ENCODE measurements at places on chromosomes 3 and 15.

DNA sequence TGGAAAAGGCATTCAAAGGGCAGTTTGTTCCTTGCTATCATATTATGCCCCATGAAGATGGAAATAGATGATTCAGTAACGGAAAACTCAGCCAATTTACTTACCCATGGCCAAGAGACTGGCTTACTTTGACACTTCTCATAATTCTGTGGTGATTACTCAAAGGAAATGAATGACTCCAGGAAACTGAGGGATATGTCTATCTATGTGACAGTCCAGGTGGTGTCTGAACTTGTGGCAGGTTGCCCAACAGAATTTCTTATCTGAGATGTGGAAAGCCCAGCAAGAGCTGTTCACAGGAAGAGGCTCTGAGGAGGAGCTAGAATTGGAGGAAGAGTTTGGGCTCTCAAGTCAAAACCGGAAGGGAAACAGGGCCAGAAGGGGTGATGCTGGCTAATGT, 91.2 kb downstream of the KCNAB1 start:
- no peak for DNase-seq

- no peak for DNase-seq
Observed at GRCh38 chr3:177449360-177450006, 252.2 kb upstream of the TBL1XR1 start.

DNA sequence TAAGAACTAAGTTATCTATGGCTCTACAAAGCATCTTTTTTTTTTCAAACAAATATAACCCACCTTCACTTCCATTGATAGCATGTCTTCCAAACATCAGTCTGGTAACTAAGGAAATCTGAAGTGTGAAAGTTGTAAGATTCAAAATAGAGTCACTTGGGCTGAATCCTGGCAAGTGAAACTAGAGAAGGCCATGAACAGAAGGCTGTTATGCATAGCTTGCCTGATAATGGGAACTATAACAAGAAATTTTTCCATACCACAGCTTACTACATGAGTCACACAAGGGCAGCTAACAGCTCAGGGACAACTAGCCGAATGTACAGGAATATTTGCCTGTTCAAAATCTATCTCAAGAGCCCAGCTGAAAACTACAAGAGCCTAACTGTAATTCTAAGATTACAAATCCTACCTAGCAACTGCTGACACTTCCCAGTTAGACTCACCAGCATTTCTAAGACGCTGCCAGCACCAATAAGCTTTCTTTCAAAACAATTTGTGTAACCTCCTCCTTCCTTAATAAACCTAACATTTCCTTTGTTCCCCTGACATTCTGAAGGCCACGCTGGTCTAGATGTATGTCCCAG, 1066.5 kb downstream of the PLOD2 start:
- DNase-seq, result no peak

GRCh38 chr3:195178124-195178910, 92.6 kb downstream of the XXYLT1 start:
- no peak for DNase-seq

GRCh38 chr15:79689030-79689429, 207.8 kb downstream of the MTHFS start:
- DNase-seq, result no peak

DNA sequence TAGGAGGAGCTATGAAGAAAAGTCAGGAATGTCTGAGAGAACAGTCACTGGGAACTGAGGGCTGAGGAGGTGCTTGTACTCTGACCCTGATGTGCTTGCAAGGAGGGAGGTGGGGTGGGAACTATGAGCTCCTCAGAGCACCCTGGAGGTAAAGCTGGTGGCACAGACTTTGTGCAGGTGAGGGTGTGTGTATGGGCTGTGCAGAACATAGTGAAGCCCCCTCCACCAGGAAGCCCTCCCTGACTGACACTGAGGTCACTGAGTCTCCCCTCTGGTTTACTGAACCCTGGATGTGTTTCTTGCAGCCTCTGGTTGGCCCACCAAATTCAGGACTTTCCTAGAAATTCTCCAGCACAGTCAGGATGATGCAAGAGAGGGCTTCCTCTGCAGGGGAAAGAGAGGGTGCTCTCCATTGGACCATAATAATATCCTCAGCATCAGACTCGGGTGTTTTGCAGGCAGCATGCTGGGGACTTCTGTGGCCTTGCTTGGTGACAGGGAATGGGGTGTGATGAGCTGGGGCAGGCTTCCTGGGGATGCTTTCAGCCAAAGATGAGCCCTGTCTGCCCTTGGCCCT, 1.5 kb upstream of the ISLR start:
- DNase-seq, result no peak

DNA sequence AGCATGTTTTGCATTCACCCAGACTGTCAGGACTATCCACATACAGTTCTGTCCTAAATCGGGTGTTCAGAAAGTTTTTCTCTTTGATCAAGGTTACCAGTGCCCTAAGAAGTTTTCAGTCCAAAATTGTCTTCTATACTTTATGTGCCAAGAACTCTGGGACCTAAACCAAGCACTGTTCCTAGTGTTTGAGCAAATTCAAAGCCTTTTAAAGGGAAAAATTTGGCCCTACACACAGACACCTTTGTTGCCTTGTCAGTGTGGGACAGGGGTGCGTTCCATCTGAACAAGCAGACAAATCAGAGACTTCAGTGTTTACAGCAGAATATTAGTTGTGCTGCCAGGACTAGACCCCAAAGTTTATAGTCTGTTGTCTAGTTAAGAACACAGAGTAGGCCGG, 50.6 kb downstream of the DGKG start:
- DNase-seq, result no peak

DNA sequence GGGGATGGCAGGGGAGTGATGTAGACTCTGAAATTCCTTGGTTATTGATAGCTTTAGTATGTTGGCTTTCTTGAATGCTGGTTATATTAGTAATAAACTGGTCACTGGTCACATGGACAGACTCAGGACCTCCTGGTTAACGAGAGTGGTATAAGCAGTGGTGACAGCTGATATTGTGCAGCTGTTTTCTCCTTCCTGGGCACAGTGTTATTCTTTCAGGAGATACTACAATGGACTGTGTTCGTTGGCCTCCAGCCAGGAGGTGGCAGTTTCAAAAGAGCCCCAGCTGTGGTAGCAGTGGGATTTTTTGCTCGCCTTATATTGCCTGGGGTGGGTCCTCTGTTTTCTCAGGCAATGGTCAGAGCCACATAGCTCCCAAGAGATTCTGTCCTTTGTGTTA, 181.6 kb upstream of the RBMS3 start:
- no peak for DNase-seq

- DNase-seq, result no peak
Observed at GRCh38 chr15:55527150-55527549, 19.1 kb upstream of the DNAAF4 start.

DNA sequence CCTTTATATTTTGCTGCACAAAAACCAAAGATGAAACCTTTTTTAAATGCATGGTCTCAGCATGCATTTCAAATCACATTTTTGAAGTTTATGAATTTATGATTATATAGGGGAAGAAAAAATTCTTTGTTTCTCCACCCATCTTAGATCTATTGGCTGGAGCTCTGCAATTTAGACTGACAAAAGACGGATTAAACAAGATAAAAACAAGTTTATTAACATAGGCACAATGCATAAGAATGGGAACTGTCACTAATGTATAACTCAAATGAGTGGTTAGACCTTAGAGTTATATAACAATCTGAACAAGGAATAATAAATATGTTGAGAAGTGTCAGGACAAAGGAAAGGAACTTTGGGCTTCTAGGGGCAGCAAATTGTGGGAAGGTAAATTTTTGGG, 132.5 kb downstream of the SERPINI1 start:
- no peak for DNase-seq

DNA sequence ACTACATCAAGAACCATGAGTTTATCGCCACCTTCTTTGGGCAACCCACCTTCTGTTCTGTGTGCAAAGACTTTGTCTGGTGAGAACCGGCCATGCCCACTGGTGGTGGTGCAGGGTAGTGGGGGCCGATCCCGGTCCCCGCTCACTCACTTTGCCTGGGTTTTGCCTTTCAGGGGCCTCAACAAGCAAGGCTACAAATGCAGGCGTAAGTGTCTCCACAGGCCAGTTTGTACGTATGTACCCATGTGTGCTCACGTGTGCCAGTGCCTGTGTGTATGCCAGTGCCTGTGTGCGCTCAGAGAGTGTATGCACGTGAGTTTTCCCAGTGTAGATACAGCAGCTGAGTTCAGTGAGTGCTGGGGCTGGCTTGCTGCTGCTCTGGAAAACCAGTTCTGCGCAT, 20.5 kb downstream of the PRKCD start:
- no peak for DNase-seq

DNA sequence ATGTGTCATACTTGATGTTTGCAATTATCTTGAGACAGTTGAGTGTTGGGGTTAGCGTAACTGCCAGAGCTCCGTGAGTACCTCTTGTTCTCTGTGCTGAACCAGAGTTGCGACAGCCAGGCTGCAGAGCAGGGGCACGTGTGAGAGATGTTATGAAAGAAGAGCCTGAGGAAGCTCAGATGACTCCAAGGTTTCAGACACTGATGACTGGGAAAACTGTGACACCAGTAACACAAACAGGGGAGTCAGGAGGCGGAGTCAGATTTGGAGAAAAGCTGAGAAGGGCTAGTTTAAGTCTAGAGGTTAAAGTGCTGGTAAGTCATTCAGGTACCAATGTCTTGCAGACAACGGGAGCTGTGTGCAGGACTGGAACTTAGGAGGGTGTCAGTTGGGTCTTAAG, 45.0 kb downstream of the BLM start:
- DNase-seq, result no peak

- DNase-seq, result no peak
Observed at GRCh38 chr3:64022451-64023186, 675 bp downstream of the PSMD6 start.

GRCh38 chr3:26535151-26535550, 87.4 kb upstream of the LRRC3B start:
- no peak for DNase-seq

GRCh38 chr3:65672871-65673815, 365.6 kb downstream of the MAGI1 start:
- no peak for DNase-seq

- no peak for DNase-seq
Observed at GRCh38 chr3:114375608-114376421, 82.0 kb downstream of the TIGIT start.

GRCh38 chr15:83889995-83890394, 236.1 kb downstream of the ADAMTSL3 start:
- no peak for DNase-seq

- no peak for DNase-seq
Observed at GRCh38 chr15:89648106-89649012, 6.9 kb downstream of the KIF7 start.

DNA sequence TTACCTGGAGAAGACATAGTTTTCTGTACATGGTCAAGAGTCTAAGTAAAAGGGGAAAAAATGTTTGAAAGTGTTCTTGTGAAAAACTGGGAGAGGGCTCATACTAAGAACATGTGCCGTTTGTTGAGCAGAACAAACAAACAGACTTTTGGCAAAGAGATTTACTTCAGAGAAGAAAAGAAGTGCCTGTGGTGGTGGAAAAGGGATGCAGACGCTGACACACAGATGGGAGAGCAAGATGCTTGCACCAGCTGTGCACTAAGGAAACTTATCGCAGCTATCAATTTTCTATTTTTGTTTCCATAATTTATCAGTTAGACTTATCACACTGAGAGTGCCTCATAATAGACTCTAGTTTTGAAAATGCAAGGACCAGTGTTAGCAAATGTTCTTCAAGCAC, 259.6 kb upstream of the PDZRN3 start:
- DNase-seq, result no peak

GRCh38 chr3:55297706-55298105, 189.4 kb downstream of the WNT5A start:
- no peak for DNase-seq

- peak; percentile 19 for DNase-seq
Observed at GRCh38 chr15:63891079-63891767, 57.5 kb upstream of the HERC1 start.

DNA sequence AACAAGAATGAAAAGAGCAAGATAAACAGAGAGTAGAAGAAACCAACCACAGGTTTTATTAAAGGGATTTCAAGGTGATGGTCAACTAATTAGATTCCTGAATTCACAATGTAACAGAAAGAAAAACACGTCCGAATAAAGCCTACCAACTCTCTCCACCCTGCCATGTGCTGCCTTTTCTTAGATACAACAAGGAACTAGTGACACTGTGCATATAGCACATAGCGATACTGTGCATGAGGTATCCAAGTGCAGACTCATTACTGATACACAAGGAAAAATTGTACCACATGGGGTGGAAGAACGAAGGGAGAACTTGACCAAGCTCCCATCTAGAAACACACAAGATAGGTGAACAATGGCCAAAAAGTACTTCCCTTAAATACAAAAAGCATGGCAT, 154.6 kb downstream of the MAGI1 start:
- DNase-seq, result no peak

DNA sequence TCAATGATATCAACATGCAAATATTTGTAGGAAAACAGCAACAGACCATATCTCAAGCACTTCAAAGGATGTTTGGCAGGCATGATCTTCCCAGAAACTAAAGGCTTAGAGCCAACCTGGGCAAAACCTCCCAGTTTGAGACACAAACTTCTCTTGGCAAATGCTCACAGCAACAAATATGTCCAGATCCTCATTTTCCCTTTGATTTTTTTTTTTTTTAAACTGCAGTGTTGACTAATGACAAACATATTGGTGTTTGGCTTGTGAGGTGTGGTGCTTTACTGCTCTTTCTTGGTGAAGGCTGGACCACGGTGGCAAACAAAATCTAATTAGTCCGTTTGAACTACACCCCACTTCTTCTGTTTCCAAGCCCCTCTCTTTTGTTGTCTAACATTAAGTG, 87.2 kb downstream of the EBLN2 start:
- DNase-seq, result no peak

- no peak for DNase-seq
Observed at GRCh38 chr3:126414406-126414805, 19.7 kb downstream of the CFAP100 start.

- no peak for DNase-seq
Observed at GRCh38 chr3:18372786-18373405, 52.2 kb downstream of the SATB1 start.

DNA sequence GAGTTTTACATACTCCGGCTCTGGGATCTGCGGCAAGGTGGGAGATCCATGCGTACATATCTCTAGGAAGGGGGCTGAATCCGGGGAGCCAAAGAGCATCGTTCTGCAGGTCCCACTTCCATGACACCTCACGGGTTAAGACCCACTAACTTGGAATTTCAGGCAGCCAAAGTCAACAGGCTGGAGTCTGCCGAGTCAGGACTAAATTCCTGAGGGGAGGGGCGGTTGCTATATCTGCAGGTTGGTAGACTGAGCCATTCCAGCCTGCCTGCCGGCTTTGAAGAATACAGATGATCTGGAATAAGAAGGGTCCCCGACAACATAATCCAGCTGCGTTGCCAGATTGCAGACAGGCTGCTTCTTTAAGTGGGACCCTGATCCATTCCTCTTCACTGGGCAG, 65.4 kb upstream of the PEX5L start:
- DNase-seq, result no peak

DNA sequence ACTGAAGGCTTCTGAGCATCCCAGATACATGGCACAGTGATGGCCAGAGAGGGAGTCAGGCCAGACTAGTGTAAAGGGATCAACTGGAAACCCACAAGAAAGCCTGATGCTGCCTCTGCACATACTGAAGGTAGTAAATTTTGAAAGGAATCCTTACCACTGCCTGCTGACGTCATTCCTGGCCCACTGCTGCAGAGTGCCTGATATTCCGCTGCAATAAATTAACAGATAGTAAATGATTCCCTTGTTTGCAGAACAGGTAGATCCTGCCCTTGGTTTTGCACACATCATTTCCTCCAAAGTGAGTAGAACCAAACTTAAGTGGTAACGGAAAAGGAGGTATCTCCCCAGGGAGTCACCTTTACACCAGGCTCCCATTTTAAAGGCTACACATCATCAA, 146.7 kb downstream of the FBN1 start:
- no peak for DNase-seq

All from activated CD8-positive, alpha-beta memory T cell treated with anti-CD3 and anti-CD28 coated beads for 1 hour (primary cell).